ENCODE measurements at places on chromosomes 16 and 17.

- DNase-seq: no peak
Observed at GRCh38 chr17:70763018-70763417, 593.7 kb downstream of the KCNJ2 start.

GRCh38 chr16:56912746-56913708 lies 18.9 kb upstream of the HERPUD1 start:
- DNase-seq: no peak

DNA sequence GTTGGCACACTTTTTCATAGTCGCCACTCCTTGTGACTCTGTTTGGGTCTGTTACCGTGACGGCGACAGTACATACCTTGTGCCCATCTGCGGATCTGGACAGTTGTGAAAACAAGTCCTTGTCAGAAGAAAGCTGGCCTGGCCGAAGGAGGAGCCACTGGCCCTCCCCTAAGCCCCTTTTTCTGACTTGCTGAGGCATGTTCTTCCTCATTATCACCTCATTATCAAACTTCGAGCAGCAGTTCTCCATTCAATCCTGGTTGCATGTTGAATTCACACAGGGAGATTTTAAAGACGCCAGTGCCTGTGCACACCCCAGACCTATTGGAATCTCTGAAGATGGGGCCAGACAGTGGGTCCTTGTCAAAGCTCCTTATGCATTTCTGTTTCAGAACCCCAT lies 61.1 kb downstream of the CYLD start:
- DNase-seq: no peak

DNA sequence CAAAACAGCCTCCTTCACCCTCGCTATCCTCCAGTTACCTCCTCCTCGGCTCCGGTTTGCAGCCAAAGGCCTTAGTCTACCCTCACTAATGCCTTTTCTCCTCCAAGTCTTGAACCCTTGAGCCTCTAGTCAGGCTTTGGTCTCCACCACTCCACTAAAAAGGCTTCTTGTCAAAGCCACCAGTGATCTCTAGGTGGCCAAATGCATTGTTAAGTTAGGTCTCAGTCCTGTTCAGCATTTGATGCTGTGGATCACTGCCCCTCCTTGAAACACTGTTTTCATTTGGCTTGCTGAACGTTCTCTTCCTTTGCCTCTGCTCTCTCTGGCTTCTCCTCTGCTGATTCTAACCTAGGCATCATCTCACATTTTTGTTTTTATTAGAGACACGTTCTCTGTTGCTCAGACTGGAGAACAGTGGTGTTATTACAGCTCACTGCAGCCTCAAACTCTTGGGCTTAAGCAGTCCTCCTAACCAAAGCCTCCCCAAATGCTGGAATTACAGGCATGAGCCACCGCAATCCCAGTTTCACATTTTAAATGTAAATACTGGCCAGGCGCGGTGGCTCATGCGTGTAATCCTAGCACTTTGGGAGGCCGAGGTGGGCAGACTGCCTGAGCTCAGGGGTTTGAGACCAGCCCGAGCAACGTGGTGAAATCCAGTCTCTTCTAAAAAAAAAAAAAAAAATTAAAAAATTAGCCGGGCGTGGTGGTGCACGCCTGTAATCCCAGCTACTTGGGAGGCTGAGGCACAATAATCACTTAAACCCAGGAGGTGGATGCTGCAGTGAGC lies 1.1 kb downstream of the SGF29 start:
- DNase-seq: no peak
